ENCODE measurements at places on chromosomes 4 and X.

DNA sequence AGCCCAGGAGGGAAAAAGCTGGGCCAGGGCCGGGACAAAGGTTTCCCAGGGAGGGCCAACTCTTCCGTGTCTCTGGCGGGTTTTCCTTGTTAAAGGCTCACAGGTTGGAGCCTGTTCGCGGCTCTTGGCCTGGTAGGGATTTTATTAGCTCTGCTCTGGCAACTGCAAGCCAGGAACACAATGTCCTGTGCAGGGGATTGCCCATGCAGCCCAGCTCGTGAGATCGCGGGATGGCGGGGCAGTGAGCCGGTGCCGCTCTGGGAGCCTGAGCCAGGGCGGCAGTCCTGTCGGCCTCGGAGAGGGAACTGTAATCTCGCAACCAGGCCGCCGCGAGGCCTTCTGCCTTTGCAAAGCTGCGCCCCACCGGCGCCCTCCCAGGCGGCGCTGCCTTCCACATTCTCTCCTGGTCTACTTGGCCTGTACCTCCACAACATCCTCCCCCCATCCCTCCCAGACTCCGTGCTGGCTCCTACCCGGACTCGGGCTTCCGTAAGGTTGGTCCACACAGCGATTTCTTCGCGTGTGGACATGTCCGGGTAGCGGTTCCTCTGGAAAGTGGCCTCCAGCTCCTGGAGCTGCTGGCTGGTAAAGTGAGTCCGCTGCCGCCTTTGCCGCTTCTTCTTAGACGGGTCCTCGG is 2.1 kb downstream of the PITX2 start:
- DNase-seq, result no peak

DNA sequence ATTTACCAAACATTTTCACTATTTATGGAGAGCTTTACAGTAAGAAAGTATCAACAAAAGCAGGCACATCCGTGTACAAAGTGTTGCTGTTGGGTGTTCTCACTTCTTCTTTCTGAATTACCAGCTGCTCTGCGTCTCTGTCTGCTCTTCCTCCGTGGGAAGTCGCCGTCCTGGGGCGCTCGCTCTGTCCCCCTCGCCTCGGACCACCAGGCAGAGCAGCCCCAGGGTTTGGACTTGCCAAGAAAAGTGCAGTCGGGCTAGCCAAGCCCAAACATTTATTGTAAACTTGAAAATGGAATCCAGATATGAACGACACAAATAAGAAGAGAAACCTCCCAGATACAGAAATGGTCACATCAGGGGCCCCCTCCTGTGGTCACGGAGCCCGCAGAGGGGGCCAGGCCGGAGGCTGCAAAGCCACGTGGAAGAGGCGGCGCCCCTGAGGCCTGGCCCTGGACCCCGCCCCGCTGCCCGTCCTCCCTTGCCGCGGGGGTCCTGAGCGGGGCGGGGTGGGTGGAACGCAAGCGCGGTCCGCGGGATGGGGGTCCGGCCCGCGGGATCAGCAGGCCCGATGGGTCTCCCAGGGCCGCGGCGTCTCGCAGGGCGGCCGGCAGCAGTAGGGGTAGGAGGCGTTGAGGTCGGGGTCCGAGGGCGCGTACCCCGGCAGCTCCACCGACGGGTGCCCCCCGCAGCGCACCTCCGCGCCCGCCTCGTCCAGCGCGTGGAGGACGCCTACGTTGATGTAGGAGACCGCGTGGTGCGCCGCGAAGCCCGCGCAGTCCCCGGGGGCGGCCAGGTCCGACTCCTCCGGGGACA is 1.5 kb downstream of the TMEM271 start:
- DNase-seq, result no peak

DNA sequence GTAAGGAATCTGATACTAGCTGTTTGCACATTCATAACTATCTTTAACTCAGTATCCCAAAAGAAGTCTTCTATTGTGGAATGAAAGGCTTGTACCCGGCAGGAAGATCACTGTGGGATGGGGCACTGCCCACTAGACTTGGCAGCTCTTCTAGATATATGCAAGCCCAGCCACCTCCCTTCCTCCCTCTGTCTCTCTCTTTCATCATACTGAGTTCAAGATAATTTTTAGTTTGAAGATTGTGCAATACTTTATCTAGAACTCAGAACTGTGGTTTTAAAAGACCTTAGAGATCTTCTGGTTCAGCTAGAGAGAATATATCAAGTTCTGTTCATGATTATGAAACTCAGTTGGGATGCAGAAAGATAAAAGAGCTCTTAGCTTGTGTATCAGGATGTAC is 22.5 kb upstream of the GPR34 start:
- DNase-seq, result no peak

DNA sequence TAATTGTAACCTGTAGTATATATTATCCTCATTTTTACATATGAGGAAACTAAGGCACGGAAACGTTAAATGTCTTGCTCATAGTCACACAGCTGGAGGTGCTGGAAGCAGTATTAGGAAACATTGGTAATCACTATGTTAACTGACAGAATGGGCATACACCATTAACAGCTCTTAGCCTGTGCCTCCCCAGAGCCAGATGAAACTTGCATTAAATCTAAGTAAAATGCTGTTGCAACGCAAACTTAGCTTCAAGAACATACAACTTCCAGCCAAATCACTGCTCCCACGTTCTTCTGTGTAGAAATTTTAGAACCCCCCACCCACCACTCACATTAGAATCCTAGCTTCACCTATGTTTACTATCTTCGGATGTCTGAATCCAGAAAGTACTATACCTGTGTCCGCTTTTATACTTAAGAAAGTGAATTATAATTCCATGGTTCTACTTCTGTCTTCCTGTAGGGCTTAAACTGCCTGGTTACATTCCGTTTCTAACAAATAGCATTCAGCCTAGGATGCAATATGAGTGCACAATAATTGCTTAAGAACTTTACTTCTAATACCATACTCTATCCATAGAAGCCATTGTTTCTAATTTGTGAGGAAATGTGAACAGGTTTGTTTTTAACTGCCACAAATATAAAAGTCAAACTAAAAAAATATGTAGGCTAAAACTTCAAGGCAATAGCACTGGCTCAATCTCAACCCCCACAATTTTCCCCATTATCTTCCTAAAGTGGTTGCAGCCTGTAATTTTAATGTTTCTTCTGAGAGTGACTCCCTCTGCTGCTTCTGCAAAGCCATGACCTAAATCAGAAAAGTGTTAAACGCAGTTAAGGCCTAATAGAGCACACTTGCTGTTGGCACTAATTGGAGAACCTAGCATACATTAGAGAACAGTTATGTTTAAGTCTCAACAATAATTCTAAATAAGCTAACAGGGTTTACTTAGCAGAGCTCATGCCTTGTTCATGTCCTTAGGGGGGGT is 4.4 kb downstream of the UNC5C start:
- no peak for DNase-seq

- no peak for DNase-seq
Measured at GRCh38 chr4:17153572-17153971, 255.1 kb upstream of the LDB2 start.

DNA sequence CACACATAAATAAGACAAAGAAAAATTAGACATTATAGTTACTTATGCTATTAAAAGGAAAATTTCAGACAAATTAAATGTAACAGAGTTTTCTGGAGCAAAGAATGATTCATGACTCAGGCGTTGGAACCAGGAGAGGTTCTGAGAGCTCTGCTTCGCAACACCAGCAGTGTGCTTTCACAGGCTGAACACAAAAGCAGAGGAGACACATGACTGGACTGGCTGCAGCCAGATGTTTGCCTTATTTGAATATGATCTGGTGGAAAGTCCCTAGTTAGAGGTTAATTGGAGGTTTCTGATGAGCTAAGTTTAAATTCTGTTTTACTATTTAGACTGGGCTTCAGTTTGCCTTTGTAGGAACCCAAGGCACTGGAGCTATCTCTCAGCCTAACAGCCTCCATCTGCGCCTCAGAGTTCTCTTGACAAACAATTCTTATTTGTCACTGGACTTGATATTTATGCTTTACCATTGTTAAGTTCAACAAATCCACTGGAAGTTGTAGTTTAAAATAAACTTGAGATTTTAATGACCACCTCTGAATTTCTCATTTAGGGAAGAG is 16.2 kb downstream of the BOD1L1 start:
- no peak for DNase-seq

DNA sequence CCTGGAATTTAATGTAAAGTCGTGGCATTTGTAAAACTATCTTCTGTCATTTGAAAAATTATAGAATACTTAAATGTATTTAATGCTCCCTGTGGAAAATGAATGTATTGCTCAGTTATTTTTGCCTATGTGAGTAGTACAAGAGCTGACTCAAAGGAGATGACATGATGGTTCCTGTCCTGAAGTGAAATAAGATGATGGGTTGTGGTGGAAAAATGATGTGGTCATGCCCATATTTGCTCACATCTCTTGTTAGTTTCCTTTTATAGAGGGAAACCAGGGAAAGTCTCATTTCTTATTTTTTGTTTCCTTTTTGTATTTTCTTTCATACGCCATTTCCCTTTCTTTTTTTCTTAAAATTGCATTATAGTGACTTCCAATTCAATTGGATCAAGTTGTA is 23.7 kb downstream of the PLS3 start:
- DNase-seq, result no peak

- peak; percentile 41 for DNase-seq
Measured at GRCh38 chrX:154443992-154444754, at the start of gene FAM50A. TSS of gene FAM50A (plus strand) at chrX:154444141. CDS start at chrX:154444236, 95 bp downstream.

DNA sequence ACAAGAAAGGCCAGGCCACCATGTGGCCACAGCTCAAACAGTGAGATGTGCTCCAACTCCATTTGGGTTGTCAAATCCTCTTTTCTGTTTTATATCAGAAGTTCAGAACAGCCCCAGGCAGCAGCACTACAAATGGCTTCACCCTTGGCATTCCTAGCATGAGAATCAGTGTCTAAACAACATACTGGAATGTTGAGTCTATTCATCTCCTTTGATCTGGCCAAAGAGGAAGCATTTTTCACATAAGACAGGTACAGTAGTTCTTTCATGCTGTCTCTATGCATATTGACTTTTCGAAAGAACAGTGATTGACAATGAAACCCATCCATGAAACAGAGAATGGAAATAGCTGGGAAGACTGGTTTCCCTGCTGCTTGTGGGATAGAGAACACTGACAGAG is 289.5 kb downstream of the USP46 start:
- no peak for DNase-seq

GRCh38 chr4:75849461-75849860 is 52.8 kb downstream of the PPEF2 start:
- DNase-seq, result no peak

- DNase-seq, result no peak
Measured at GRCh38 chrX:13965531-13965930, 64.2 kb downstream of the GEMIN8 start.

DNA sequence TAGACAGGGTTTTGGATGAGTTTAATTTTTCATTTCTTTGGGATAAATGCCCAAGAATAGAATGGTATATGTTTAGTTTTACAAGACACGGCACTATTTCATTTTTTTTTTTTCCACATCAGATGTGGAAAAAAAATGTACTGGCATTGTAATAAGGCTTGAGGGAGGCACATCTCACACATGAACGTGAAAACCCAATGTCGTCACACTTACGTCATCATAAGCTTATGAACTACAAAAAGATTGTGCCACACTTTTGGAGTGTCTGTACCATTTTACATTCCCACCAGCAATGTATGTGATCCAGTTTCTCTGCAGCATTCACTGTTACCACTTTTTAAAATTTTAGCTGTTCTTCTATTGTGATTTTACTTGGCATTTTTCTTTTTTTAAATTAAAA is 74.2 kb downstream of the TAF1 start:
- no peak for DNase-seq

- no peak for DNase-seq
Measured at GRCh38 chr4:118265312-118266144, 87.3 kb downstream of the PRSS12 start.

- no peak for DNase-seq
Measured at GRCh38 chrX:148070504-148070877, 89.4 kb downstream of the FMR1NB start.

DNA sequence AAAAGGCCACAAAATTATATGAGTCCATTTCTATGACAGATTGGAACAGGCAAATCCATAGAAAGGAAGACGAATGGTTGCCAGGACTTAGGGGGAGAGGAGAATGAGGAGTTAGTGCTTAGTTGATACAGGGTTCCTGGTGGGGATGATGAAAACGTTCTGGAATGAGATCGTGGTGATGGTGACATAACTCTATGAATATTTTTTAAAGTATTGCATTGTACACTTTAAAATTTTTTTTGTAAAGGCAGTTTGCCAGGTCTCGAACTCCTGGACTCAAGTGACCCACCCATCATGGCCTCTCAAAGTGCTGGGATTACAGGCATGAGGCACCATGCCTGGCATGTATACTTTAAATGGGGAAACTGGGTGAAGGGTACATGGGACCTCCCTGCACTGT is 9.9 kb upstream of the CCNQ start:
- no peak for DNase-seq

DNA sequence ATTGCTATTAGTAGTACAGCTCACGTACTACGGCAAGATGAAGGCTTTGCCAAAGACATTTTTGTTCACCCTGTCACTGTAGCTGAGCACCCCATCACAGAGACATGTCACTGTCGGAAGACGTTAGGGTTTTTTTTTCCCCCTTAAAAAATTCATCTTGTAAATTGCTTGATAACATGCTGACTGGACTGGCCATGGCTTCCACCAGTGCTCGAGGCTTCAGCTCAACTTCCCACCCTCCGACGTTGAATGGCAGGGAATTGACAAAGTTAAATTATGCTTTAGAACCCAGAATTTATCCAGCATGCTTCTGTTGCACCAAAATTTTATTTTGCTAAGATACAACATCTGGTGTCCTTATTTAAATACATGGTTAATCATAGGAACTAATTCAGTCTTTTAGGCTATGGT is 707 bp upstream of the OTUD4 start:
- no peak for DNase-seq

DNA sequence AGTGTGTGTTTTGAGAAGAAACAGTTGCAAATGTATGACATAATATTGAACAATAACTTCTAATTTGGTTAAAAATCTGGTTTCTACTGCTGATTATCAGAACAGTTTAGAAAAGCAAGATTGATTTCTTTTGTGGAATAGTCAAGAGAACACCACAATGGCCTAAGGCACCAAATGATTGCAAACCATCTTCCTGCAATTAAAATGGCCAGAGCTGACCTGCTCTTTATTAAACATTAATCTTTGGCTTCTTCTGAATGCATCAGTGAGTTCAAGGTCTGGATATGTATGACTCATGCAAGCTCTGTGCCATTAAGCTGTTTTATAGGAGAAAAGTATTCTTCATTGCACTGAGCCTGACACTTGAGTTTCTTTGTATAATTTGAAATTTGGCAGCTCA is 107.8 kb upstream of the PDHA2 start:
- no peak for DNase-seq

Measured in stimulated activated CD4-positive, alpha-beta T cell treated with anti-CD3 and anti-CD28 coated beads, Interleukin-15, amount 100 ng/mL, for 48 hours (primary cell).